ENCODE measurements at places on chromosomes 7 and 10.

- no peak for DNase-seq
Measured at GRCh38 chr7:122413339-122413738, 108.8 kb upstream of the FEZF1 start.

DNA sequence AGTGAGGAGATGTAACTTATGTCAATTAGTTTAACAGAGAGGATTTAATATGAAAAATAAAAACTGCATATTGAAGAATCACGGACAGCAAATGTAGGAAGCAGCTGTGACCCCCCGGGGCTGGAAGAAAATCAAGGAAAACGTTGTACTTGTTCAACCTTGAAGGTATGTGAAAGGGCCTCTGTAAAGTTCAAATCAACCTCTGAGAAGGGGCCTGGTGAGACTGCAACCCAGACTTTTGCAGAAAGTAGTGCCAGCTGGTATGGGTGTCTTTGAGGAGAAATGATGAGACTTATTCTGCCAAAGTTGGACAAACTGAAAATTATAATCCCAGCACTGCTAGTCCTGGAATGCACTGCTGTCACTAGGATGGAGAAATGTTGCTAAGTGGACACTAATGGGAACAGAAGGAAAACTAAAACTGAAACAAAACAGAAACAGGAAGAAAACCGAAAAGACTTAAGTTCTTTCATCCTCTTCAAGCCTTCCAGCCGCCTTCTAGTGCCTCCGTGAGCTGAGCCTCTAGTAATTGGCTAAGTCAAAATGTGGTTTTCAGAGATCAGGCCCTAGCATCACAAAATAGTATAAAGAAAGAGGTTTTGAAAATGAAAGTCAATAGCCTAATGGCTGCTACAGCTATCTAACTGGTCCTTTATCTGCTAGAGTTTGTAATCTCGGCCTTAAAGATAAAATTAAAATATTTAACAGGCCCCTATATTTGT is 253.7 kb upstream of the SORCS1 start:
- DNase-seq, result no peak

GRCh38 chr7:73901823-73902597 is 41.1 kb downstream of the TMEM270 start:
- no peak for DNase-seq

- DNase-seq, result no peak
Measured at GRCh38 chr10:86716466-86716865, 40.0 kb upstream of the BMPR1A start.

GRCh38 chr7:14988941-14989340 is 86.4 kb upstream of the DGKB start:
- DNase-seq, result no peak

DNA sequence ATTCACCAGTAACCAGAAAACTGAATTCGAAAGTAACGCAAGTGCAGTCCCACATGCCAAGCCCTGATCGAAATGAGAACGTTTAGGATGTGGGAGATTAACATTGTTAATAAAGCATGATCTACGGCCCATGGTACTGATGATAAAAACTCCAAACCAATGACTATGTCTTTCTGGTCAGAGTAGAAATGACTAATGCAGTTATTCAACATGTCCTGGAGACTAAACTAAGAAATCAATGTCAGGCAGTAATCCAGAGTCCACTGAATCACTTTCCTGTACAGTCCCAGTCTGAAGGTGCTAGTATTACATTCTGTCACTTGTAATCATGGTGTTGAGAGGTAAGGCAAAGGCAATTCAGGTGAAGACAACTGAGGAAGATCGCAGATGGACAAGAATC is 14.4 kb downstream of the NPSR1 start:
- no peak for DNase-seq

DNA sequence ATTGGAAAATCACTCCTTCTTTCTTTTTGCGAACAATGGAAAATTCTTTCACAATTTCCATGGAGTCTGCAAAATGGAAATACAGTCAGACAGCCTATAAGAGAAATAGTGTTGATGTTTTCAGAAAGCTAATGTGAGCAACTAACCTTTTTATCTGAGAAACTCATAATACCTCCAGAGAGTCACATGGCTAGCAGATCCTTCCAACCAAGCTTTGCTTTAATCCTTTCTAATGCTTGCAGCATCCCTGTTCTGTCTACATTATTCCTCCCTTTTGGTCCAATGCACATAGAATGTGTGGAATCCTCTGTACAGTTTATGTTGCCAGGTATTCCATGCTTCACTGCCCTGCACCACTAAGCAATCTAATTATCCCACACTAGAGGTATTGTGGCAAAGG is 717.5 kb upstream of the LRRN3 start:
- DNase-seq, result no peak

DNA sequence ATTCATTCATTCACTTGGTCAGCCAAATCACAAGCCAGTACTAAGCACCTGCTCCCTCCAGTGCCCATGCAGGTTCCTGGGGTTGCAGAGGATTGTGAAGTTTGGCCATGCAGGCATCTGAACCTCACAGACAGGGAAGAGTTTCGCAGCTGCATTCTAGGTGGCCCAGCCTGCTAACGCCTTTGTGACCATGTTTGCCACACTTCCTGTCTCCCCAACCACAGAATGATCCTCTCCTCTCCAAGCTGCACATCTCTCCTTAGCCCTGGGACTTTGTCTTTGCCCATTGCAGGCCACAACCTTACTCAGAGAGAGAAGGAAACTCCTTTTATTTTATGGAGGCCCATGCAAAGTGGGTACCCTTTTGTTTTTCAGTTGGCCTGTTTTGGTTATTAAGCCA is 31.8 kb downstream of the EPDR1 start:
- no peak for DNase-seq

- no peak for DNase-seq
Measured at GRCh38 chr10:72462261-72462660, 107.5 kb upstream of the DNAJB12 start.

DNA sequence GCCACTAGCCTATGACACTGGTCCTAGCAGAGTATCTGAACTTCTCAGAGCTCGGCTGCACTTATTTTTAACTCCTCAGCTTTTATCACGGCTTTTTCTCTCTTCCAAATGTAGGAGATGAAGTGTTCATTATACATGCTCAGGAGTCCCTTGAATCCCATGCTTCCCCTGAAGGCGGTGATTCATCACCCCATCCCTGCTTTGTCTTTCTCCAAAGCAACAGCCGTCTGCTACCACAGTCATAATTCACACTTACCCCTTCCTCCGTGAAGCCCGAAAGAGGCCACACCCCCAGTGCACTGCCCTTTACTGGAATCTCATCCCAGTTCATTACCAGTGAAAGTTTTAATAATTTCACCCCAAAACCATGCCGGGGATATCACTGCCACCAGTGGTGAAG is 301.5 kb upstream of the SHH start:
- DNase-seq, result no peak

DNA sequence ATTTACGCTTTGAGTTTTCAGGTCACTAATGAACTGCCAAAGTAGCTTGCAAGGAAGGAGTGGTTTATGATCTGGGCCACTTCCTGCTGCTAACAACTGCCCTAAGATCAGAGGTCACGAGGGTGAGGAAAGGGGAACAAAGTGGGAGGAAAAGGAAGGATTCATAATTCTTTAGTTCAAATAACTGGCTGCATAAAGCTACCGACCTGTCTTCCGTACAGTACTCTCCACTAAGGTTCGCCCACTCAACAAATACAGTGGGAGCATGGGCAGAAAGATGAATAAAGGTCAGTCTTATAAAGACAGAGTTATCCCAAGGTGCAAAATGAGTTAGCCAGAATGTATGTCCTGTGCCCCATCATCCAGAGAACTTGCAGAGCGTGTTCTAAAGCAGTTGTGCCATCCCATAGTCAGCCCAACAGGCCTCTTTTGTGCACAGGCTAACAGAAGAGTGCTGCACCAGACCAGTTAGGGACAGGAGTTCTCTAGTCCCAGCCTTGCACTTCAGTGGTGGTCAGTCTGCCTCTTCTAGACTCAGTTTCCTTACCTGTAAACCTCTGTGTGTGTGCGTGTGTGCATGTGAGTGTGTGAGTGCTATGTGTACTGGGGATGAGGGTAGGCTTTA is 65.9 kb downstream of the CREB3L2 start:
- DNase-seq, result no peak

DNA sequence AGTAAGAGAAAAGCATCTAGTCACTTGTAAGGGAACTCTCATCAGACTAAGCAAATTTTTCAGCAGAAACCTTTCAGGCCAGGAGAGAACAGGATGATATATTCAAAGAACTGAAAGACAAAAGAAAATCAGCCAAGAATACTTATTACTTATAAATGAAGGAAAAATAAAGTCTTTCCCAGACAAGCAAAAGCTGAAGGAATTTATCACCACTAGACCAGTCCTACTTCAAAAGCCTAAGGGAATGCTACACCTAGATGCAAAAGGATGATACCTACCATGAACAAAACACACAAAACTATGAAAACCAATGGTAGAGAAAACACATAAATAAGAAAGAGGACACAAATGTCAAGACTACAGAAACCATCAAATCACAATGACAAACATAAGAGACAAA is 126.6 kb upstream of the ABCB5 start:
- DNase-seq, result no peak

- DNase-seq, result no peak
Measured at GRCh38 chr10:4242561-4243035, 457.6 kb upstream of the KLF6 start.

All from CD8-positive, alpha-beta T cell (primary cell).